ENCODE measurements at places on chromosomes 13 and 19.
A peak's percentile ranks its signal among the peaks of the same experiment; 100 is the strongest.

- DNase-seq = no peak
Observed at GRCh38 chr13:32893176-32893575, 123.0 kb upstream of the KL start.

GRCh38 chr13:40394304-40394985 is 272.0 kb downstream of the FOXO1 start:
- no peak for DNase-seq

GRCh38 chr19:33052352-33052972 is 12.2 kb downstream of the RHPN2 start:
- DNase-seq = no peak

- no peak for DNase-seq
Observed at GRCh38 chr13:31020996-31021395, 88.5 kb downstream of the TEX26 start.

- DNase-seq = no peak
Observed at GRCh38 chr13:45243077-45243476, 42.2 kb upstream of the KCTD4 start.

GRCh38 chr13:100627120-100627519 is 38.5 kb upstream of the GGACT start:
- no peak for DNase-seq

DNA sequence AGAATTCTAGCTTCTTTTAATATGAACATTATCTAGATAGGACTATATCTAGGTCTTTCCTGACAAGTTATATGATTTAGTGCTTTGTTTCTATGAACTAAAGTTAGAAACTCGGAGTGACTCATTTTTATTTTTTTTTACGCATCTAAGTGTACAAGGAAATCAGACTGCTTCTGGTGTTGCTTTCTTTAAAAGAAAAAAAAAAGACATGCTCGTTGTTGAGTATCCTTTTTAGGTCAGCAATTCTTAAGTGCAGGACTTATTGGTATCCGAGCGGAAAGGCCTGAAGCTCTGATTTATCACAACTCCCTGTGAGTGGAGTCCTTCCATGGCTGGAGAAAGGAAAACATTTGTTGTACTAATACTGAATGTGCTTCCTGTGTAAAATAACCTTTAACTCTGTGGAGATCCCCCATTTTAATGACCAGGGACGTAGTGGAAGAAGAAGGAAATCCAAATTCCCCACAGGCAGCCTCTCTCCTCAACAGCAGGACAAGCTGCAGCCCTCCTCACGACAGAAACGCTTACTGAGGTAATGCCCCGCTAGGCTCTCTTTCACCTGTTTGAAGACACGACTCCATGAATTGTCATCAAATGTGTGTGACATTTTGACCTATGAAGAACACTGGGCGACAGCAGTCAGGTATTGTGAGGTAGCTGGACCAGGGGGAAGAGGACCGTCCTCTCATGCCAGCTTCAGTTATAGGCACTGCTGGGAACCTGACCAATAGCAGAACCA is 17.9 kb upstream of the POMP start:
- DNase-seq = no peak

GRCh38 chr13:35468195-35468594 is 8.3 kb downstream of the MAB21L1 start:
- DNase-seq = no peak

- DNase-seq = no peak
Observed at GRCh38 chr13:110333837-110334236, 26.8 kb downstream of the COL4A2 start.

DNA sequence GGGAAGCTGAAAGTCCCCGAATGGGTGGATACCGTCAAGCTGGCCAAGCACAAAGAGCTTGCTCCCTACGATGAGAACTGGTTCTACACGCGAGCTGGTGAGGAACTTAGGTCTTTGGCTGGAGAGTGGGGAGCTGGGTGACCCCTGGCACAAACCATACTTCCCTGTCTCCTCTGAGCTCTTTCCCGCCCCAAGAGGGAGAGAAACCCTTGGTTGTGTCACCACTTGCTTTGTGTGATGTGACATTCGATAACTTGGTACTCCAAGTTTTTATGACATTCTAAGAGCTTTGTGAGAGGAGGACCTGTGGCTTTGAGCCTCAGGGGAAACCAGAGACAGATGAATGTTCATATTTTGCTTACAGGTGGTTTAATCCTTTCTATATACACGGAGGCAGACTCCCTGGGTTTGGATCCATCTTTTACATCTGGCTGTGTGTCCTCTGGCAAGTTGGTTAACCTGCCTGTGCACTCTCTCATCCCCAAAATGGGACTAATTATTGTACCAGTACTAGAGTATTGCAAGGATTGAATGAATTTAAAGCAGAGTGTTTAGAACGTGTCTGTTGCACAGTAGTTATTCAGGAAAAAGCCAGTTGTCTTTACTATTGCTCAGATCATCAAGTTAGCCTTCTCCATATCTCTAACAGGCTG is 1.2 kb downstream of the RPS19 start:
- DNase-seq = no peak

DNA sequence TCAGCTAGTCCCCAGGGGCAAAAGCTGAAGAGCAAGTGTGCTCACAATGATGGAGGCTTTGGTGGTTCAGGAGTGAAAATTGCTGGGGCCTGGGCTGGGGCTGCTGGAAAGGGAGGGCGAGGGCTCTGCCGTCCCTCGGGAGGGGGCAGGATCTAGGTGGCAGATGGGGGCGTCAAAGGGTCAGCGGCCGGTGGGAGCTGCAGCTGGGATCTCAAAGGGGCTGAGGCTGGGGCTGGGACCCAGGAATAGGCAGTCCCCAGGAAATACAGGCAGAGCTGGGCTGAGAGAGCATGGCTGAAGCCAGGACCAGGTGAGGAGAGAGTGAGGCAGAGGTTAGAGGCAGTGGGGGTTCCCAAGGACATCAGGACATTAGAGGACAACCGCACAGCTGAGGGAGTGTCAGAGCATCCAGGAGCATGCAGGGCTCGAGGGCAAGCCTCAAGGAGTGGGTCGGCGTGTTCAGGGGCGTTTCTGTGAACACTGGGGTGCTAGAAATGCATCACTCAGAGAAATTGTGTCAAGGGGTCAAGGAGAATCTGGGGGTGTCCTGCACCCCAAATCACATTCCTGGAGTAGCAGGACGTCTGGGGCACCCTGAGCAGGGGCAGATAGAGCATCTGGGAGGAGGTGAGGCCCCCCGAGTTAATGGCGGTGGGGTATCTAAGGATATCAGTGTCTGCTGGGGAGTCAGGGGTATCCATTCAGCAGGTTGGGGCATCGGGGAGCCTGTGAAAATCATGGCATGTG is 1.2 kb upstream of the SYNE4 start:
- DNase-seq = no peak

DNA sequence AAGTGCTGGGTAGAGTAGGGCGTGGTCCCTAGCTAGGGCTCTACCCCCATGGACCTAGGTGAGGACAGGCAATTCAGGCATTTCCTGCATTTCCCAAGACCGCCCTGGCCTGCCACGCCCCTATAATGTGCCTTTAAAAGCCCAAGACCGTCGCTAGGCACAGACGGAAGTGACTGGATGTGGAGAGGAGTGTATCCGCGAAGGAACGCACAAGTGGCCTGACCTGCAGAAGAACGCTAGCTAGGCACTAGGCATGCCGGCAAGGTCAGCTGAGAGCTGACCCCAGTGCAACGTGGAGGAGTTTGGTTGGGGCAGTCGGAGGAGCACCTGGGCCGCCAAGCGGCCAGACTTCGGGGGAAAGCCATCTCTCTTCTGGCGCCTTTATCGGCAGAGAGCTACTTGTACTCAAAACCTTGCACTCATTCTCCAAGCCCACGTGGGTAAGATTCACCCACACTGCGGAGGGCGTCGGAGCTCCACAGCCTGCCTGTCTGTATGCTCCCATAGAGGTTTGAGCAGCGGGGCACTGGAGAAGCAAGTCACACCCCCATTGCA is 370.0 kb downstream of the FGF9 start:
- no peak for DNase-seq

- no peak for DNase-seq
Observed at GRCh38 chr19:41415154-41415571, 12.0 kb downstream of the B3GNT8 start.

DNA sequence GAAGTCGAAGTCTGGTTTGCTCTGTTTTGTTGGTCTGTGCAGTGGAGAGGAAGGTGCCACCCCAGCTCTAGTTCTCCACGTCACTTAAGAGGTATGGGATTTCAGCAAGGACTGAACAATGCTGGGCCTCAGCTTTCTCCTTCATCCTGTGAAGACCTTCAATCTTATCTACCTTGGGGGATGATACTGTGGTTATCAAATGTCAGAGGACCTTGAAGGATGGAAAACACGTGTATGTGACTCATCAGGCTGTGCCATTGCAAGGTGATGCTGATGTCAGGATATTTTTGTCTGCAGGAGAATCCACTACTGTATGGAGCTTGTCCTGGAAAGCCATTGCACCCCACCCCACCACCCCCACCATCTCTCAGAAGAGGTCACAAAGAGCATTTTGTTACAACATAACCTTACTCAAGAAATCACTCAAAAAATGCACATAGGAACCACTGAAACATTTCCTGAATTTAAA is 81.4 kb upstream of the UQCRFS1 start:
- no peak for DNase-seq

DNA sequence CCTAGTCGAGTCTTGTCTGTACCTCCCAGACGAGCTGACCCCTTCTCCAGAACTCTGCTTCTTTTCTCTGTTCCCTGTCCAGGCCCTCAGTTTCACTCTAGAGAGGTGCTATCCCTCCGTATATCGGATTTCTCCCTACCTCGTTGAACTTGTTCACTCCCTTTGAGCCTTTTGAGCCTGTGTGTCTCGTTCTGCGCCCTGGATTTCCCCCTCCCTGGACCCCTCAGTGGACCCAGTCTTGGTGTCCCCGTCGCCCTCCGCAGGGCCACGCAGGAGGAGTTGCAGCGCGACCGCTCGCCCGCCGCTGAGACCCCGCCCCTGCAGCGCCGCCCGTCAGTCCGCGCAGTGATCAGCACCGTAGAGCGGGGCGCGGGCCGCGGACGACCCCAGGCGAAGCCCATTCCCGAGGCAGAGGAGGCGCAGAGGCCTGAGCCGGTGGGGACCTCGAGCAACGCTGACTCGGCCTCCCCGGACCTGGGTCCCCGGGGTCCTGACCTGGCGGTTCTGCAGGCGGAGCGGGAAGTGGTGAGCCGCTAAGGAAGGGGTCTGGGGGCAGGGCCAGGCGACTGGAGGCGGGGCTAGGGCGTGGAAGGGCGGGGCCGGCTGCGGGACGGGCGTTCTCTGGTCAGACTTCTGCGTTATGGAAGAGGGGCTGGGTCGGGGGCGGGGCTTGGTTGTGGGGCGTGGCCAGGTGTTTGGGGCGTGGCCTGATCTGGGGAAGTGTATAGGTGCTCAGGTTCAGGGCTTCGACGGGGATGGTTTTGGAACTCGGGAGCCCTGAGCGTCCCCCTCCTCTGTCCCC is 5.5 kb downstream of the EPS8L1 start:
- DNase-seq = peak; percentile 79

DNA sequence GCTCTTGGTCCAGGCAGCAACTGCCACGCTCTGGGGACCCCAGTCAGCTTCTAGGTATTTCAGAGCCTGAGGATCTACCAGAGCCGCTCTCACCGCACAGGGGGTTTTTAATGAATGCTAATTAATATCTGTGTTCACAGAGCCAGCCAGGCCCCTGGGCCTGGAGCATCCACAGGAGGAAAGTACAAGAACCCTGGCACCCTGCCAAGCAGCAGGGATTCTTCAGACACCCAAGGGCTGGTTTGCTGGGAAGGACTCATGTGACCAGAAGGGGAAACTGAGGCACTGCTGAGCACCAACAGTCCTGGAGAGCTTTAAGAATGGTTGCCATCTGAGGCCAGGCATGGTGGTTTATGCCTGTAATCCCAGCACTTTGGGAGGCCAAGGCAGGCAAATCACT is 38.0 kb upstream of the ADGRE5 start:
- no peak for DNase-seq

- DNase-seq = no peak
Observed at GRCh38 chr19:31332096-31332495, 17.1 kb downstream of the TSHZ3 start.

DNA sequence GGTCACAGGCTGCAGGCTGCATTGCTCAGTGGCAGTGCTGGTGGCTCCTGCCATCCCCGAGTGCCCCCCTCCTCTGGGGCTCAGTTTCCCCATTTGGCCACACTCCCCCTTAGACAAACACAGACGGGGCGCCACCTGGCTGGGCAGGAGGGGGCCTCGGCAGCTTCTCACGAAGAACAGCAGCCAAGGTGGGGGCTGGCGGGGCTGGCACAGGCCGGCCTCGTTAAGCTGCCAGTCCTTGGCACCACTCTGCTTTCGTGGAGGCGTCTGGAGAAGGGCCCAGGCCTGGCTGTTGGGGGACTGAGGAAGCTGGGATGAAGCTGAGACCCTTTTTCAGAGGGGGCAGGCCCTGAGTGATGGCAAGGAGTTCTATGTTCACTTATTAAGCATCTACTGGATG is 3.7 kb upstream of the ZNRF4 start:
- DNase-seq = no peak

GRCh38 chr13:77703408-77703807 is 5.9 kb downstream of the SLAIN1 start:
- no peak for DNase-seq

DNA sequence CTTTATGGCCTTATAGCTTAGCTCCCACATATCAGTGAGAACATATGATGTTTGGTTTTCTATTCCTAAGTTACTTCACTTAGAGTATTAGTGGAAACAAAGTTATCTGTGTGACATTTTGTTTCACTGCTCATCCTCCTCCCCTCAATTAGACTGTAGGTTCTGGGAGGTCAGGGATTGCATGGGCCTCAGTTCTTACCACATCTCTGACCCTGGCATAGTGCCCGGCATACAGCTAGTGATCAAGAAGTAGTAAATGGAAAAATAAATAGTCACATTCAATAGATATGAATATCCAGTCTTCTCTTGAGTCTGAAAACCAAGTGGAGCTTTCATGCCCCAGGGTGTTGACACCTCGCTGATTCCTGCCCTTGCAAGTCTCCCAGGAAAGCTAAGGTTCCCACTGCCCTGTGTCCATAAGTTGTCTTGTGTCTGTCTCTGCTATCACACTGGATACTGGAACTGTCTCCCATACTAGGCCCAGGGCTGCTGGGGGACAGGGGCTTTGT is 249.5 kb upstream of the TSHZ3 start:
- DNase-seq = no peak

DNA sequence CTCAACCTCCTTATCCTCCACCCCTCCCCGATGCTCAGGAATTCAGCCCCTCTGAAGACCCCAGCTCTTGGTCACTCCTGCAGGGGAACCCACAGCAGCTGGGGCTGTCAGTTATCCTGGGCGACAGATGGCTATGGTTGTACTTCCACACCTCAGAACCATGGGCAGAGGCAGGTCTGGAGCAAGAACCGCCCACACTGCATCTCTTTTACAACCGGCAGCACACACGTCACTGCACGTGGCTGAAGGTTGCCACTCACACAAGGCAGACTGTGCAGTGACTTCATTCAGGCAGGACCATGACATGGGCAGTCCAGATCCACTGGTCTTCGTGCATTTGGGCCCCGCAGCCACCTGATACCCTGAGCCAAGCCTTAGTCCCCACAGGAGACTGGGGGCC is 21.5 kb upstream of the SDHAF1 start:
- DNase-seq = no peak

Data from activated CD8-positive, alpha-beta memory T cell treated with anti-CD3 and anti-CD28 coated beads for 1 hour (primary cell).